Activated T-helper 17 cell treated with anti-CD3 and anti-CD28 coated beads, Interleukin-2, amount 50 U/mL, for 72 hours (primary cell): ENCODE measurements at places on chromosomes 3 and 15. TPM values are rescaled to one million over a fixed set of nuclear protein-coding genes. Genes with fewer than 3 reads are reported as not detected.

SUCNR1 gene
- total RNA-seq = not detected

TGM4 gene
- not detected for total RNA-seq

RASL12 gene
- total RNA-seq = not detected

SERPINI2 gene
- total RNA-seq = not detected

TMEM207 gene
- not detected for total RNA-seq

ZNF619 gene
- 2.5 TPM for total RNA-seq

ATP13A5 gene
- total RNA-seq = not detected

SPINT1 gene
- total RNA-seq = 11.7 TPM
